Stimulated activated CD8-positive, alpha-beta memory T cell treated with anti-CD3 and anti-CD28 coated beads, Interleukin-4, amount 100 ng/mL, for 24 hours (primary cell): ENCODE measurements at places on chromosomes 16 and 17.

GRCh38 chr16:48681520-48681919, 71.5 kb upstream of the N4BP1 start:
- DNase-seq: no peak

DNA sequence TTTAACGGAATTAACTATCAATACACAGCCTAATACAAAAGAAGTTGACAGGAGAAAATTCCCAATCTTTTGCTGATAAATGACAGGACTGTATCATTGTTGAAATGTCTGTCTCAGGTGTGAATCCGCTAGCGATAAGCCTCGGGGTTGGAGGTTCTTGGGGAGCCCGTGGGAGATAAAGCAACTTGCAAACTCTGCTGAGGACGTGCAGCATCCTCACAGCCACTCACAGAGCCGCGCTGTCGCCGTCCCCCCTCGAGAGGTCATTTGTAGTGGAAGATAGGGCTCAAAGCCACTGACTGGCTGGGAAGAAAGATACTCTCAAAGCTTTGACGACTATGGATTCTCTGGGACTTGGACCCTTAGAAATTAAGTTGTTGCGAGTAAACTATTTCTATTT, 17.0 kb downstream of the MAP1LC3B start:
- no peak for DNase-seq

DNA sequence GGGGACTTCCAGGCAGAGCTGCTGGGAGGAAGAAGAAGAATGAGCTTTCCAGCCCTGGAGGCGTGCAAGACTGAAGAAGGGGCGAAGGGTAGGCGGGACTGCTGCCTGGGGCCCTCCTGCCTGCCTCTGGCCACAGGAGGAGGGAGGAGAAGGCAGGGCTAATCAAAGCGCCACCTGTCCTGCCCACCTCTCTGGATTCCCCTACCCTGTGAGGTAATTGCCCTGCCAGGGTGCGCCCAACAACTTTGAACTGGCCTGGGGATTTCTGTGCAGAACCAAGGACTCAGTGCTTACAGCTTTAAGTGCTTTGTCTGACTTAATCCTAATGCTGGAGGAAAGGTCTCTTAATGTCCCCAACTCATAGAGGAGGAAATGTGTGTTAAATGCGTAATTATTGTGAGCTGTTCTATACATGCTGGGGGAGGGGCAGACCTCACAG, at the start of gene NOXO1:
TSS of gene NOXO1 (minus strand) at position 72 of the 439 bp plus-strand sequence. CDS start 290 bp downstream, outside the sequence.
- DNase-seq: no peak

GRCh38 chr16:4689864-4690704, 3.3 kb upstream of the NUDT16L1 start:
- DNase-seq: no peak

- no peak for DNase-seq
These were observed 18.8 kb downstream of the PCTP start for GRCh38 chr17:55769625-55770000.

- no peak for DNase-seq
These were observed 155.8 kb downstream of the SNX29 start for GRCh38 chr16:12132290-12132689.

DNA sequence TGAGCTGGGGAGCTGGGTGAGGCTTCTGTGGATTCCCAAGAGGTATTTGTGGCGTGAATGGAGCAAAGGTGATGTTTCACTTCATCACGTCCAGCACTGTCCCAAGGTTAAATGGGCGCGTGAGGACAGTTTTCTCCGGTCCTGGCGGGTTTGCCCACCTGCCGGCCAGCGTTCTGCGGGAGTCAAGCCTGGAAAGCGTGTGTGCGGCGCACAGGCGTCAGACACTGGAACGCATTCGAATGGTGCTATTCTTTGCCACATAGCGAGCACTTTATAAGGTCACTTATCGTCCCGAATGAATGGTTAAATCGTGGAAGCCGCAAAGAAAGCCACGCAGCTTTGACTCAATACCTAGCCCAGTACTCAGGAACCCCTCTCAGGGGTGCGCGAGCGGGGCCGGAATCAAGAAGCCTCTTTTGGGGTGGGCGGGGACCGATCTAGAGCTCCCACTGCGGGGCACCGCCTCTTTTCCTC, 446 bp upstream of the PSMD11 start:
- no peak for DNase-seq

DNA sequence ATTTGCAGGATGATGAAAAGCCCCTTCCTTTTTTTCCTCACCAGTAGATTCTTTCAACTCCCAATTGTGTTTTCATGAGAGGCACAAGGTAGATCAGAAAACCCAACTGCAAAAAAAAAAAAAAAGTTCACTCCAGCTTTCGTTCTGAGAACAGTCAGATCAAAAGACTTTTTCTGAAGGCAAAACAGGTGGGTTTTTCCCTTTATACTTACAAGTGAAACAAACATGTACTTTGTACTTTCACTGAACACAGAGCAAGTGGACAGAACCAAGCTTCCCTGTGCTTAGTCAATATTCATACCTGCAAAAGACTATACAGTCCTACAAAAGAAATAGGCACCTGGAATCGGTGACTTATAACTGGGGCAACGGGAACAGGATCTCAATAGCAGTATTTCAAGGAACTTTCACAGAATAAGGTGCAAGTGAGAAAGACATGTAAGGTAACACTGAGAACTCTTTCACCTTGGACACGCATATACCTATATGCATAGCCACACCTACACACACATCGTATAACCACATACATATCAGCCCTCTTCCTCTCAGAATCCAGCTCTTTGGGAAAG, 54.1 kb downstream of the TOX3 start:
- no peak for DNase-seq

GRCh38 chr17:66177048-66177447, 14.9 kb downstream of the CEP112 start:
- no peak for DNase-seq

GRCh38 chr16:74186561-74186971, 110.0 kb upstream of the PSMD7 start:
- DNase-seq: no peak
